Activated CD8-positive, alpha-beta memory T cell treated with anti-CD3 and anti-CD28 coated beads, Interleukin-2, amount 50 U/mL, for 4 hours (primary cell): ENCODE measurements at places on chromosomes 3 and 15.

GRCh38 chr15:85639752-85640381 lies 154.9 kb downstream of the KLHL25 start:
- no peak for DNase-seq

DNA sequence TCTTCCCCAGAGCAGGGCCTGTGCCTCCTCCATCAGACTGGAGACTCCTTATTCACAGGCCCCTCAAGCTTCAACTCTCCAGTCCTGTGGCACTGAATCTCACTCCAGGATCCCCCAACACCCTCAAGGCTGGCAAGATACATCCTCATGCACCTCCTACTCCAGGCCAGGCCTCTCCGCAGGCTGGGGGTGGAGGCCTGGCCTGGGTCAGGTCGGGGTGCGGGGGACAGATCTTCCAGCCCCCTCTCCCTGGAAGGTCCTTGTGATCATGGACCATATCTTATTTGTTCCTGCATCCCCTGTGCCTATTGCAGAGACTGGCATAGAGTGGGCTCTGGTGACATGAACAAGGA lies 147.3 kb downstream of the SMAD6 start:
- no peak for DNase-seq

DNA sequence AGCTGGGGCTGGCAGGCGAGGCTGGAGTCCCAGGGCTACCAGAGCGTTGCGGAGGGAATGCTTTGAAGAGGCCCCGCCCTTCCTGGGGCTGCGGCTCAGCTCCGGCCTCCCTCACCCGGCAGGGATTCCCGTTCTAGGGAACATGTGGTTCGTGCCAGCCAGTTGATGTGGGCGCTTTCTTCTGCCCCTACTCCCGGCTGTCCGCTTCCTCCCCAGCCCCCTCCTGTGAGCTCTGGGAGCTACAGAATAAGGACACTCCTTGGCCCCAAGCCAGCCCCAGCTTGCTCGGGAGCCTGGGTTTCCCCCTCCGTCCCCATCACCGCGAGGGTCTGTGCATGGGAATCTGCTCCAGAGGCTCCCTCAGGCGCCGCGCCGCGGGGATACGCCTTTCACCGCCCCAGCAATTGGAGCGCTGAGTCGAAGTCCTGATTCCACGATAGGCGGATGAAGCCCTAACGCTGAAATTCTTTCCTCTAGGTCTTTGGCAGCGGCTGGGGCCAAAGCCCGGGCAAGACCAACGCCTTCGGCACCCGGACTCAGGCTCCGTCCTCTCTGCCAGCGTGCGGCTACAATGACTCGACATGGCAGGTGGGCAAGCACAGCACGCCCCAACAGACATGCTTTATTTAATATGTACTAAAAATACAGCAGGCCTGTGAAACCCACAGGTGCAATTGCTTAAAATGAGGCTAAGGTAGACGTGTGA lies 69.5 kb downstream of the KLF15 start:
- DNase-seq: no peak

GRCh38 chr3:98702166-98702565 lies 61.0 kb upstream of the ST3GAL6 start:
- DNase-seq: no peak

DNA sequence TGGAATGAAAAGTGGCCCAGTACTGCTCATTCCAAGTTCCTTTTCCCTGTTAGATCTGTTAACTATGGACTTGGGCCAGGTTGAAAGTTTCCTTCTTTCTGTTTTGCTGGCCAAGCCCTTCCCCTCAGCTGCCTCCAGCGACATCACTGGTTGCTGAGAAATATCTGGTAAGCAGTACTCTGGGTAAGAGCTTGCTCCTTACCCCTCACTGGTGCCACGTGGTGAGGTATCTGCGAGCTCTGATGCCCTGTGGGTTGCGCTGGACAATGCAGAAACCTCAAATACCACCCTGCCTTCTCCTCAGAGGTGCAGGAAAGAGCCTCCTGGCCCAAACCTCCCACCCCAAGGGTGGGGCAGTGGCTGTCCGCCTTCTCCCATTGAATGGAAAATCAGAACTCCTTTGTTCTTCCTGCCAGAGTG lies 42.9 kb upstream of the APH1B start:
- no peak for DNase-seq

DNA sequence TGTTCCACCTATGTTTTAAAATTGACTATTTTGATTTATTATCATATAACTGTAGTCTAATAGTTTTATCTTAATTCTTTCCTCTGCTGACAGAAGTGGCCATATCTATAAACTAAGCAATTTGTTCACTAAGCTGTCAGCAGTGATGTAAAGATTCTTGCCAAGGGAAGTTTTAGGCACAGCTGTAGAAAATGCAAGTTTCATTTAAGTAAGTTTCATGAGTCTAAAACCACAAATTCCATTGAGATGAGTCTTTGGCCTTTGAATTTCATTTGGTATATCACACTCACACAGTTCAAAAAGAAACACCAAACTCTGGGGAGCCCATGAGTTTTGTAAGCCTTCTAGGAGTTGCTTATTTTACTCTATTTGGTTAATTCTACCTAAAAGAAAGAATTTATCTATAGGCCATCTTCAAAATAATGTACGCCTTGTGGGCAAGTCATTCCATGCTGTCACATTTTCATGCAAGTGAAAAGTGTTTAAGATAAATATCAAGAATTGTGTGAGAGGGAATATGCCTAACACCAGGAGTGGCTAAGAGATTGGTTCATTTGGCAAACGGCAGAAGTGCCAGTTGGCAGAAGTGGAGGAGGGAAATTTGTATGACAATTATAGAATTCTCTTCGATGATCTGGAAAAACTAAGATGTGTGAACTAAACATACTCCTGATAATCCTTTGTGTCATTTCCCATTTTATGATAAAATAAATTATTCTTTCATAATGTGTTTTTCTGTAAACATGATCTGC lies 292.9 kb downstream of the ZIC4 start:
- no peak for DNase-seq

GRCh38 chr3:69914395-69914794 lies 85.1 kb upstream of the SAMMSON start:
- DNase-seq: no peak

- no peak for DNase-seq
Measured at GRCh38 chr3:113210604-113211329, 590 bp upstream of the BOC start.

DNA sequence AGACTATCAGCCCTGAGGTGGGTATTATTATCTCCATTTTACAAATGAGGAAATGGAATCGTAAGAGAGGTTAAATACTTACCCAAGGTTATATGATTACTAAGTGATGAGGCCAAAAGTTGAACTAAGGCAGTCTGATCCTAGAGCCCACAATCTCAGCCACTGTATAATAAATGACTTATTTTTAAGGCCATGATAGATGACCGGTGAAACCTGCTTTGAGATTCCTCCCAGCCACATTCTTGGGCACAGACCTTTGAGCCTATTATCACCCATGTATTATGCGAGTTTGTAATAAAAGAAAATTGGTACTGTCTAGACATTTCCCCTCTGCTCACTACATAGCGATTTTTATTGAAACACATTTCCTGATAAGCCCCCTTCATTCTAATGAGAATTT lies 37.4 kb downstream of the POLQ start:
- no peak for DNase-seq

DNA sequence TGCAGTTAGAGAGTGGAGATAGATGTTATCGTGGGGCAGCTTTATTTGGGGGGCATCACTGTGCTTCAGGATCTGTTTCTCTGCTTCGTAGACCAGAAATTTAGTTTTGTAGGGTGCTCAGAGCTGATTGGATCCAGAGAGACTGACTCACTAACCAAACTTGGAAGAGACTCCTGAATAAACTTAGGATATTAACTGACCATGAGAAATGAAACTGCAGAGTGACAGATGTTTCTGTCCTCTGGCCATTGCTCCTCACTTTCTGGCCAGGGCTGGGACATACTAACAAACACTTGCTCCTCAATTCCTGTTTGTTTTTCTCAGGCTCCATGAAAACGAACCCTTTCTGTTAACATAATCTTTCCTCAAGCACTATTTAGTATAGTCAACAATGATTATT lies 4.3 kb downstream of the ZNF592 start:
- no peak for DNase-seq

GRCh38 chr15:90957791-90958190 lies 3.1 kb downstream of the RCCD1 start:
- DNase-seq: no peak

- no peak for DNase-seq
Measured at GRCh38 chr15:95281470-95281869, 1049.0 kb upstream of the NR2F2 start.

DNA sequence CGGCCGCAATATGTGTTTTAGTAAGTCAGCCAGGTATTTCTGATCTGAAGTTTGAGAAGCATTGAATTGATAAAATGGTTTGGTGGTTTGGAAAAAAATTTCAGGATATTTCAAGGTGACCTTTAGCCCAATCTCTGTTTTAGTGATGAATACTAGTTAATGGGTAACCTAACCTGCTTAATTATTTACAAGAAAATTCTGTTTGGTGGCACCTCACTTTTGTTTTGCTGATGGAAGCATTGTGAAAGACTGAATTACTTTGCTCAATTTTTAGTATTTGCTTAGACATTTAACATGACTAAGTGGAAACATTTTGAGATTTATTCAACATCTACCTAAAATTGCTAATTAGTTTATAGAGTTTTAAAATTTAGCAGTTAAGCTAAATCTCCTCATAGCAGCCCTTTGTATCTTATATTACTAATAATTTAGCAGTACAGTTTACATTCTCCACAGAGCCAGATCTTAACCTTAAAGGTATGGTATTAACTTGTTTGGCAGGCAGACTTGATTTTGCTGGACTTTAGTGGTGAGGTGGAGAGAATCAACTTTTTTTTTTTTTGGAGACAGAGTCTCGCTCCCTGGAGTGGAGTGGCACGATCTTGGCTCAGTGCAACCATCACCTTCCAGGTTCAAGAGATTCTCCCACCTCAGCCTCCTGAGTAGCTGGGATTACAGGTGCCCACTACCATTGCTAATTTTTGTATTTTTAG lies 35.4 kb downstream of the GRAMD1C start:
- DNase-seq: no peak

DNA sequence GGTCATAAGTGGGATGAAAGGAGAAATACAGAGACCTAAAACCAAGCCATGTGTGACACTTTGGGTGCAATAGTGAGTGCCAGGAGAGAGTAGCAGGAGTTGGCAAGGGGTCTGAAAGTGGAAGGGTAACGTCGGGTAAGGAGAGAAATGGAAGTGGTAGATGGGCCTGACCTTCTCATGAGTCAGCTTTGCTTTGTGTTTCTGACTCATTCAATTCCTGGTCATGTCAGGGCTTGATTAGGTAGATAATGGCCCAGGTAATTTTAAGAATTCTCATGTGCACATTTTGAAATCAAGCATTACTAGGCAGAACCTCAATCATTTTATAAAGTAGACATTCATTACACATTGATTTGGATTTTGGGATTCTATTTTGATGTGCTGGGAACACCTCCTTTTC lies 262.5 kb downstream of the SOX2 start:
- no peak for DNase-seq

GRCh38 chr3:185430375-185430774 lies 67.4 kb downstream of the MAP3K13 start:
- DNase-seq: no peak

GRCh38 chr3:183904833-183905780 lies 20.4 kb upstream of the PARL start:
- DNase-seq: no peak

GRCh38 chr3:102091358-102091757 lies 242.0 kb downstream of the NFKBIZ start:
- no peak for DNase-seq

GRCh38 chr3:185519021-185519420 lies 20.2 kb upstream of the TMEM41A start:
- no peak for DNase-seq

GRCh38 chr15:77243135-77243534 lies 172.2 kb upstream of the TSPAN3 start:
- DNase-seq: no peak

- no peak for DNase-seq
Measured at GRCh38 chr3:105613120-105613519, 246.4 kb downstream of the ALCAM start.

DNA sequence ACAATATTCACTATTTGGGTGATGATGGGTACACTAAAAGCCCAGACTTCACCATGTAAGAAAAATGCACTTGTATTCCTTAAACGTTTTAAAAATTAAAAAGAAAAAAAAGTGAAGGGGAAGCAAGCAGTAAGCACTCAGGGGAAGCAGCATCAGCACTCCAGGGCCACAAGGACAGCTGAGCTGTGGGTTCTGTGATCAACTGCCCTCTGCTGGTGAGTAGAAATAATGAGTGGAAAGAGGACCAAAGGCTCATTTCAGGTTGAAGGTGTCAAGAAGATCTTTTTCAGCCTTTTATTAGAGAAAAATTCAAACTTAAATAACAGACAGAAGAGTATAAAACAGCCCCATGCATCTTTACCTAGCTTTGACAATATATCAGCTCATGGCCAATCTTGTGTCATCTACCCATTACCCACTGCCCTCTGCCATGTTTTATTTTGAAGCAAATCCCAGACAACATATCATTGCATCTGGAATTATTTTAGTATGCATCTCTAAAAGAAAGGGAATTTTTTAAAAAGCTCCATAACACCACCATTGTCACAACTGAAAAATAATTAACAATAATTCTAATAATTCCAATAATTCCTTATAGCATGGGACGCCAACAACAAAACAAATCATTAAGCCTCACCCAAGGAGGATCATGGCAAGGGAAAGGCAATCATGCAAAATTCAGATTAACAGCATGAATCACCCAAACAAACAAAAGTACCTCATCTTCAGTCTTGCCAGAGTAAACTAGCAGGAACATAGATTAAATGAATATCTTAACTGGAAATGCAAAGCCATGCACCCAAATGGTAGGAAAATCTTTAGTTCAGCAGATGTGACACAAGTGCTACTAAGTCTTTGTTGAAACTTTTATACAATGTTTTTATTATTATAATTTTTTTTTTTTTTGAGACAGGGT lies 42.5 kb downstream of the TAMM41 start:
- peak; percentile 18 for DNase-seq

GRCh38 chr15:95973566-95974256 lies 356.8 kb upstream of the NR2F2 start:
- DNase-seq: no peak

- DNase-seq: no peak
Measured at GRCh38 chr3:70763894-70764293, 451.5 kb upstream of the MDFIC2 start.

GRCh38 chr15:28930476-28931291 lies 44.9 kb downstream of the APBA2 start:
- no peak for DNase-seq

- no peak for DNase-seq
Measured at GRCh38 chr3:181030948-181031347, 41.4 kb upstream of the DNAJC19 start.

GRCh38 chr3:119469418-119470189 lies 841 bp downstream of the POGLUT1 start:
- DNase-seq: no peak

- no peak for DNase-seq
Measured at GRCh38 chr3:105984837-105985236, 116.0 kb upstream of the CBLB start.

GRCh38 chr15:73617301-73617831 lies 15.8 kb downstream of the NPTN start:
- no peak for DNase-seq
